ENCODE measurements at places on chromosomes 2 and 18.

- DNase-seq = no peak
Measured at GRCh38 chr18:35143622-35144596, 96.9 kb upstream of the ZNF397 start.

DNA sequence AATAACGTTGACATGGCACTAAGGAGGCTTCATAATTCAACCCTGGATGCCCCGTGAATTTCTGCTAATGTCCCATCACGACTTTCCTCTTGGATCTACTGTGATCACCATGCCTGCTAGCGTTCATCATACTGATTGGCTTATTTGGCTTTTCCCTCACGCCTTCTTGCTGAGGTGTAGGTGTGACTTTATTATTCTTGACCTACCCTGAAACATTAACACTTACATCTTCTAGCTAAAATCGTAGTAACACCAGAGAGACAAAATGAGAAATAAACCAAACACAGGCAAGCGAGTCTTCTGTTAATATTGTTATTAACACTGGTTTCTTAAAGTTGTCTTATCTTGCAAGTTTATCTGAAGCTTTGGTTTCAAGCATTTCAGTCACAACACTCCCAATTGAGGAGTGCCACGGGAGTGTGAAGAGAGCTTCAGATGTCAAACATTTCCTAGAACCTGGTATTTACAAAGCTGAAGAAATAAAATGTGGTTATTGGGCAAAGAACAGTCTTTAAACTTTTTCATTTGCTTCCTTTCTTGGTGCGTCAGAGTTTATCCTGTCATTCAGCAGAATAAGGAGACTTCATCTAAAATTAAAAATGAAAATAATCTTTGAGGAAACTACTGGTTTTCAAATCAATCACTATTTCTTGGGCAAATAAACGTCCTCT, 15.4 kb upstream of the STAT1 start:
- no peak for DNase-seq

- no peak for DNase-seq
Measured at GRCh38 chr2:175463589-175464310, 282.2 kb upstream of the ATP5MC3 start.

DNA sequence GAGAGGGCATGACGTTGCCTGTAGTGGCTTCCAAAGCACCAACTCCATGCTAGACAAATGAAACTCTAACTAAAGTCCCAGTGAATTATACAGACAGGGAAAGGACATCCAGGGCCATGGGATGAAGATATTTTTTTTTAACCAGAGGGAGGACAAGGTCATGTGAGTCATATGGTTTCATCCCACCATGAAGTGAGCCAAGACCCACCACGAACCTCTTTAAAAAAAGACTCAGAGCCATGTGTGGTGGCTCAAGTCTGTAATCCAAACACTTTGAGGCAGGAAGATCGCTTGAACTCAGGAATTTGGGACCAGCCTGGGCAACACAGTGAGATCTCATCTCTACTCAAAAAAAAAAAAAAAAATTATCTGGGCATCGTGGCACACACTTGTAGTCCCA, 115.2 kb downstream of the LIPG start:
- no peak for DNase-seq

DNA sequence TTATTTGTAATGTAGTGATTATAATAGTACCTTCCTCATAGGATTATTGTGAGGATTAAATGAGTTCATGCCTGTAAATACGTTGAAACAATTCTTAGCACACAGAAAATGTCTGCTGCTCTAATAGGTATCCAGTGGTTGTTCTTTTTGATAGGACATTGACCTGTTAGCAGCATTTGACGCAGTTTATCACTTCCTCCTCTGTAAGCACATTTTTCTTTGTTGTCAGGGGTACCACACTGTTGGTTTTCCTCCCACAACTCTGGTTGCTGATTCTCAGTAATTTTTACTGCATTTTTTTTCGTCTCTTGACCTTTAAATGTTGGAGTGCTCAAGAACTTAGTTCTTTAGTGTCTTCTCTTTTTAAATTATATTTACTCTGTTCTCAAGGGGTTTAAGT, 15.4 kb downstream of the PPM1B start:
- no peak for DNase-seq

DNA sequence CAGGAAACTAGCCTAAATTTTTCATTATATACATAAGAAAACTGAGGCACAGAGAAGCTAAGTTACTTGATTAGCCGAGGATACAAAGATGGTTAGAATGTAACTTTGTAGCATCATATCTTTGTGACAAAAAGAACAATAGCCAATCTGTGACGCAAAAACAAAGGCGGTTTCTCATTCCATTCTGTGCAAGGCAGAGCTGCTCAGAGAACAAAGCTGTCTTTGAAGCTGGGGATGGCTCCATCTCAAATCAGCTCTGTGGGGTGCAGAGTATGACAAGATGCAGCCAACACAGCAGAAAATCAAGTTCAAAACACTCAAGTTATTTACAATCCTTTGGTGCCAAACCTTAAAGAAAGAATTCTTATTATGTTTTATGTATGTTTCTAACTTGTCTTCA, 81.9 kb upstream of the VWC2L start:
- no peak for DNase-seq

DNA sequence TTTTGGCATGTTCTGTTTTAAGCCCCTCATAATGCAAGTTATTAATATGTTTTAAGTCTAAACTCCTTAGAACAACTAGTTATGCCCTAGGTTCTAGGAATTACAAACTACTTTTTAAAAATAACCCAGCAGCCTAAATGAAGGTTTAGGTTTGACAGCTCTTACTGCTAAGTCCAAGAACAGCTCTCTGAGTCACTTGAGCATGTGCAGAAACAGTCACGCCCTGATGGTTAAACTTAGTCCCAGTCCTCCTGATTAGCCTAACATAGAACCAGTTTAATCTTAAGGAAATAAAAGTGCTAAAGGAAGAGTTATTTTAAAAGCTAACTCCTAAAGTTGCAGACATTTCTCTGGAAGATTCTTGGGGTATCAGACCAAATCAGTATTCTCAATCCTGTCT, 72.5 kb downstream of the RMDN2 start:
- no peak for DNase-seq

DNA sequence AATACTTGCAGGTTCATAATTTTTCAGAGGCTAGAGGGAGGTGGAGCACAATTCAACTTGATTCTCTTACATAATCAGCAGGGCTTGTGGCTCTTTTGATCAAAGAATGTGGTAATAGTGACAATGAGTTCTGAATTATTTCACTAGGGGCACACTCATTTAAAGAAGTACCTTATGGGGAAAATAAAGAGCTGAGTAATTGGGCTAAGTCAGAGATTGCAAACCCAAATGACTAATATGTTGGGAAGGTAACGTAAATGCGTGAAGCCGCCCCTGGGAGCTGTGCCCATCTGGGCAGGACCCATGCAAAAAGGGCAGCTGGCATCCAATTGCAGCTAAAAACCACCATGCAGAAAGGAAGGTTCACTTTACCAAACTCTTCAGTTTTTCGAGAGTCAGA, 35.3 kb downstream of the NCKAP5 start:
- DNase-seq = no peak

DNA sequence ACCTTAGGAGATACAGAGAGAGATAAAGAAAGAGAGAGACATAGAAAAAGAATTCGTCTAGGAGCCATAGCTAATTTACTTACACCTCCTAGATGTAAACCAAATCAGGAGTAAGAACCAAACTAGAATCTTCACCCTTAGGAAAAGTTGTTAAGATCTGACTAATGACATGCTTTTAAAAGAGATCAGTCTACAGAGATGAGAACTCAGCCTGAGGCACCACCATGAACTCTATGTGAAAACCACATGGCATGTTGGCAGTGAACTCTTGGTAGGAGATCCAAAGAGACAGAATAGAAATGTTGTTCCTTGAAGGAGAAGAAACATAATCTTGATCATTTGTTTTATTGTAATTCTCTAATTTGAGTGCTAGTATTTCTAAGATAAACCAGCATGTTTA, 585.4 kb upstream of the ID2 start:
- DNase-seq = no peak
